Colonic mucosa (tissue), 4 donors: ENCODE measurements at places on chromosomes 12 and 14.

- no peaks in the 10 kb centered on the region for H3K36me3 ChIP-seq
- no peak overlapping the region for H3K27ac ChIP-seq
- no peaks in the 10 kb centered on the region for H3K4me1 ChIP-seq
- no peak for DNase-seq
Measured at GRCh38 chr12:38761111-38761510, 144.3 kb downstream of the CPNE8 start.

GRCh38 chr14:55730592-55731310 is 150.7 kb downstream of the KTN1 start:
- H3K4me1 ChIP-seq, result no peaks in the 10 kb centered on the region
- no peak for DNase-seq
- H3K27ac ChIP-seq, result no peak overlapping the region

DNA sequence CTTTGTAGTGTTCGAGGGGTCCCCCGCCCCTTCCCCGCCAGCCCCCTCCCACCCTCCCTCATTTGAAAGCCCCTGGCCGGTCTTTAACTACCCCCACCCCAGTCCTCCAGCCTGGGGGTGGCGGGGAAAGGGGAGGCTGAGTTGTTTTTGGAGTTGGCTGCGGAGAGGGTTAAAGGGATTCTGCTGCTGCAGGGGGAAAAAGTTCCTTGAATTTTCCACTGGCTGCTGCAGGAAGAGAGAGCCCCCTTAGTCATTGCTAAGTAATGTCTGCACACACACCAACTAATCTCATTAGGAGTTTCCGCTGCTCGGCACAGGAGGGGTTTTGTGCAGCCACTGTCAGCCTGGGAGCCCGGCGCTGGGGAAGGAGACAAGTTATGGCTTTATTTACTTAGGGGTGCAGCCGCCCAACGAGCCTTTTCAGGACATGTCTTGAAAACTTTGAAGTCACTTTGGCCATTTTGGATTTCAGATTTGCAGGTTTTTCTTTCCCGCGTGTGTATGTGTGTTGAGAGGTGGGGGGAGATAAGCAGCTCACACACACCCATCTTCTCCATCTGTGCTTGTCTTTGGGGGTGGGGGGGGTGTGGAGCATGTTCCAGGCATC is 1.8 kb downstream of the ELK3 start:
- no peaks in the 10 kb centered on the region for H3K27me3 ChIP-seq
- no peaks in the 10 kb centered on the region for H3K4me1 ChIP-seq
- DNase-seq, result peak; percentile 38

- H3K36me3 ChIP-seq, result no peaks in the 10 kb centered on the region
- H3K27me3 ChIP-seq, result no peaks in the 10 kb centered on the region
- DNase-seq, result no peak
- H3K4me3 ChIP-seq, result no peak overlapping the region
- no peaks in the 10 kb centered on the region for H3K4me1 ChIP-seq
Measured at GRCh38 chr14:99116741-99117295, 155.2 kb downstream of the BCL11B start.

- no peak overlapping the region for H3K4me3 ChIP-seq
- H3K27me3 ChIP-seq, result no peaks in the 10 kb centered on the region
- no peak overlapping the region for H3K27ac ChIP-seq
- no peak for DNase-seq
- no peaks in the 10 kb centered on the region for H3K36me3 ChIP-seq
- H3K4me1 ChIP-seq, result no peaks in the 10 kb centered on the region
Measured at GRCh38 chr12:131600160-131600532, 110.7 kb upstream of the SFSWAP start.

DNA sequence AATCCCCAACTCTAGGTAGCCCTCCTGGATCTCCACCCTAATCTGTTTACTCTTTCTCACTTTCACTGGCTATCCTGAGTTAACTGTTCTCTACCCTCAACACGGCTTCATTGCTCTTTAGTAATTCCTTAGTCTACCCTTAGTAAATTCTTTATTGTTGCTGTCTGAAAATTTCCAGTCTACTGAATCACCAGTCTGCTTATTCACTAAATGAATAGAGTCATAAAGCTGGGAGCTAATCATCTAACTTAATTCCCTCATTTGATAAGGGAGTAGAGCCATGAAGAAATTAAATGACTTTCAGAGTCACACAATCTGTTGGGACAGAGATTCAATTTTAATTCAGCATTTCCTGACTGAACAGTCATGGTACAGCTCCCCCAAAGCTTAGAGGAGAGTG is 36.5 kb downstream of the YEATS4 start:
- no peaks in the 10 kb centered on the region for H3K36me3 ChIP-seq
- no peak for DNase-seq
- no peak overlapping the region for H3K4me3 ChIP-seq
- no peak overlapping the region for H3K27ac ChIP-seq

- H3K36me3 ChIP-seq, result no peaks in the 10 kb centered on the region
- DNase-seq, result no peak
- H3K4me1 ChIP-seq, result no peaks in the 10 kb centered on the region
- no peaks in the 10 kb centered on the region for H3K27me3 ChIP-seq
Measured at GRCh38 chr12:94235848-94236247, 87.5 kb downstream of the PLXNC1 start.

DNA sequence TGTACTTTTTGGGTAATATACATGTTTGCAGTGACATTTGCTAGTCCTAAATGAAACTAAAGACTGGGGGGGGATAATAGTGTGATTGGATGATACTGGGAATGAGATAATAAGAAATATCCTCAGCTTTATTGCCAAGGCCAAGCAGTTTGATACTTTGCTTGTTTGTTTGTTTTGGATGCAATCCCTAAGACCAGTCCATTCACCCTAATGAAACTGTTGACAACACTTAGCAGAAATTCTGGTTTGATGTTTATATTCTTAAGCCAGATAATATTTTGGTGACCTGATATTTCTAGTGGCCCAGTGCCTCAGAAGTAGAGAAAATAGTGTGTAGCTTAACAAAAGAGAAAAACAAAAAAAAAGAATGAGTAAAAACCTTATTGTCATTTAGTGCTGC is 1.8 kb downstream of the PHC1 start:
- H3K4me3 ChIP-seq, result no peak overlapping the region
- no peaks in the 10 kb centered on the region for H3K36me3 ChIP-seq
- H3K4me1 ChIP-seq, result peaks cover 7% of the 10 kb centered on the region
- no peaks in the 10 kb centered on the region for H3K27me3 ChIP-seq

- H3K36me3 ChIP-seq, result no peaks in the 10 kb centered on the region
- no peaks in the 10 kb centered on the region for H3K27me3 ChIP-seq
- H3K27ac ChIP-seq, result no peak overlapping the region
- H3K4me3 ChIP-seq, result no peak overlapping the region
- no peak for DNase-seq
Measured at GRCh38 chr12:117807946-117808345, 160.8 kb downstream of the KSR2 start.

DNA sequence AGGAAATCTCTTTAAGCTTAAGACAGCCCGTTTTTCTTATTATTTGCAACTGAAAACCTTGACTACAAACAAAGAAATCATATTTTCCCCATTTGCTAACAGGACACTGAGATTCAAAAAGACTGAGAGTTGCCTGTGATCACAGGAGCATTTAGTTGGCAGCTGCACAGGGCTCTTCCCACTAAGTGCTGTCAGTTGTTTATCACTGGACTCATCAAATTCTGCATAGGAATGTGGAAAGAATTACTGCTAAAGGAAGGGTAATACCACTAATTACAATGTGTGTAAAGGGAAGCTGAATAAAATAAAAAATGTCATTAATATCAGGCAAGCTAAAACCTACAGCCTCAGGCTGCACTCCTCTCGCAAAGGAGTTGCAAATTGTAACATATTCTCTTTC is 226.4 kb downstream of the NELL2 start:
- H3K27ac ChIP-seq, result no peak overlapping the region
- no peak for DNase-seq
- no peaks in the 10 kb centered on the region for H3K27me3 ChIP-seq
- no peaks in the 10 kb centered on the region for H3K4me1 ChIP-seq

DNA sequence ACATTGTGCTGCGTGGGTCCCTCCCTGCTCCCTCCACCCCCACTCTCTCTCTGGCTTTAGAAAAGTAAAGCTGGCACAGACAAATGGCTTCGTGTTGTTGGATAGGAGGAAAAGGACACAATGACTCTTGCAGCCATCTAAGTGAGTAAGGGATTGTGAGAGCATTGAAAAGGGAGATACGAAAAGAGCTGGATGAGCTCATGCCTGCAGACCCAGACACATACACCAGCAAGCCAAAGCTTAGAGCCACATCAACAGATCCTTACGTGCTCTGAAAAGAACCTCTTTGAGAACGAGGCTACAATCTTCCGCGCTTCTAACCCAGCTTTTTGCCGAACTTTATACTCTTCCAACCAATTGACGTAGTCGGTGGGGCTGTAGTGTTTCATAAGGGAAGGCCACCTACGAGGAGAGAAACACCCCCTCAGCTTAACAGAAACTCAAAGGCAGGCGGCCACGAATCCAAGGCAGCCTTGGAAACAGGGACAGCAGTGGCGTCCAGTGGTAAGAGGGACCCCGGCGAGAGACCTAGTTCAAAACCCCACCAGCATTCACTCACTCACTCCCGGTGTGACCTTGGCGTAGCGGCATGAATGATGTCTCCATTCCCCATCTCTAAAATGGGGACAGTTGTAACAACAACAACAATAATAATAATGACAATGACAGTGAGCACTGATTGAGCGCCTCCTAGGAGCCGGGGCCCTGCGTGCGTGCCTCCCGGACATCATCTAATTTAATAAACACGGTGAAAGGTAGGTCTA is 1.1 kb downstream of the FBXO21 start:
- no peaks in the 10 kb centered on the region for H3K27me3 ChIP-seq
- no peaks in the 10 kb centered on the region for H3K36me3 ChIP-seq
- peaks cover 7% of the 10 kb centered on the region for H3K4me1 ChIP-seq

- H3K36me3 ChIP-seq, result no peaks in the 10 kb centered on the region
- H3K4me1 ChIP-seq, result no peaks in the 10 kb centered on the region
- no peaks in the 10 kb centered on the region for H3K27me3 ChIP-seq
- DNase-seq, result no peak
Measured at GRCh38 chr12:99131751-99132199, 486.7 kb downstream of the APAF1 start.

GRCh38 chr14:71583194-71583593 is 349.0 kb upstream of the RGS6 start:
- no peak overlapping the region for H3K4me3 ChIP-seq
- no peaks in the 10 kb centered on the region for H3K36me3 ChIP-seq
- DNase-seq, result no peak
- H3K27me3 ChIP-seq, result no peaks in the 10 kb centered on the region
- no peak overlapping the region for H3K27ac ChIP-seq

GRCh38 chr14:58966997-58967396 is 221.5 kb upstream of the DAAM1 start:
- H3K27me3 ChIP-seq, result no peaks in the 10 kb centered on the region
- no peak for DNase-seq
- H3K4me3 ChIP-seq, result no peak overlapping the region
- H3K36me3 ChIP-seq, result no peaks in the 10 kb centered on the region
- no peaks in the 10 kb centered on the region for H3K4me1 ChIP-seq

DNA sequence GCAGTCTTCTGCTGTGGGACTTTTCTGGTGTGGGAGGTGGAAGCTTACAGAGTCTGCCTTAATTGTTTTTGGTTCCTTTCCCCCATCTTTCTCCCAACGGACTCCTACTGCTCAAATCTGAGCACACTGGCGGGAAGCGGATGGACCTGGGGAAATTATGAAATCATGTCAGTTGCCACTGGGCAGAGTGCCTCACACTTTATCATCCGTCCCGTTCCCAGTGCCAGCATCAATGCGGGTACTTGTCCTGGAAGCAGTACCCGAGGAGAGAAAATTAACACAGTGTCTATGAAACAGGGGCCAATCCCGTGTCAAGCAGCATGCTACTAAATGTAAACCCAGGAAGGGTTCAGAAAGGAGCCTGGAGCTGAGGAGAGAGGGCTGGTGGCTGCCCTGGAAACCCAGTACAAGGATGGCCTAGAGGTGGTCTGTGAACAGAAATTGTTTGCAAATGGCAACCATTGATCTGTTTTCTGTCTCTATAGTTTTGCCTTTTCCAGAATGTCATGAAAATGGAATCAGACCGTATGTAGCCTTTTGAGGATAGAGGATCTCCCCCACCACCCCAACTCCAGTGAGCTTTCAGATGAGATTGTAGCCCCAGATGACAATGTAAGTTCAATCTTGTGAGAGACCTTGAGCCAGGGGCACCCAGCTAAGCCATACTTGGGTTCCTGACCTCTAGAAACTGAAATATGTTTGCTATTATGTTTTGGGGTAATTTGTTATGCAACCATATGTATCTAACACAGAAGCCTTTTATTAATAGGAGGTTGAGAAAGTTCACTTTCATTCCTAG is 908 bp upstream of the CDKL1 start:
- no peaks in the 10 kb centered on the region for H3K36me3 ChIP-seq
- H3K27me3 ChIP-seq, result no peaks in the 10 kb centered on the region
- DNase-seq, result peak; percentile 54
- H3K4me1 ChIP-seq, result no peaks in the 10 kb centered on the region
- peak overlapping the region; percentile 92 for H3K27ac ChIP-seq

DNA sequence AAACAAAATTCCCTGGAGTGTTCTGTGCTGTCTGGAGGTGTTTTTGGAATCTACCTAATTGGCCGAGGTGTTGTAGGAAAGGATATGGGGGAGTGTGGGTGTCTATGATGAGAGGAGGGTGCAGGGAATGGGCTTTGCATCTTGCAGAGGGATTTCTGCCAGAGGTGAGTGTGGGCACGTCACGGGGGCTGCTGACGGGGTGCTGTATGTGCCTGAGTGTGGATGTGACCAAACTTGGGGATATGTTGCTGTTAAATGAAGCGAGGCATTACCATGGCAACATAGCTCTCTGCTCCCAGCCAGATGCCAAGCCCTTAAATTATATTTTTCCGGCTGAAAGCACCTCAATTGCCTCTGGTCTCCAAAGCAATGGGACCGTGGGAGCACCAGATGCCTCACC is 44.3 kb upstream of the SPTLC2 start:
- H3K4me1 ChIP-seq, result no peaks in the 10 kb centered on the region
- no peak overlapping the region for H3K27ac ChIP-seq
- no peaks in the 10 kb centered on the region for H3K27me3 ChIP-seq
- H3K36me3 ChIP-seq, result no peaks in the 10 kb centered on the region
- DNase-seq, result no peak

DNA sequence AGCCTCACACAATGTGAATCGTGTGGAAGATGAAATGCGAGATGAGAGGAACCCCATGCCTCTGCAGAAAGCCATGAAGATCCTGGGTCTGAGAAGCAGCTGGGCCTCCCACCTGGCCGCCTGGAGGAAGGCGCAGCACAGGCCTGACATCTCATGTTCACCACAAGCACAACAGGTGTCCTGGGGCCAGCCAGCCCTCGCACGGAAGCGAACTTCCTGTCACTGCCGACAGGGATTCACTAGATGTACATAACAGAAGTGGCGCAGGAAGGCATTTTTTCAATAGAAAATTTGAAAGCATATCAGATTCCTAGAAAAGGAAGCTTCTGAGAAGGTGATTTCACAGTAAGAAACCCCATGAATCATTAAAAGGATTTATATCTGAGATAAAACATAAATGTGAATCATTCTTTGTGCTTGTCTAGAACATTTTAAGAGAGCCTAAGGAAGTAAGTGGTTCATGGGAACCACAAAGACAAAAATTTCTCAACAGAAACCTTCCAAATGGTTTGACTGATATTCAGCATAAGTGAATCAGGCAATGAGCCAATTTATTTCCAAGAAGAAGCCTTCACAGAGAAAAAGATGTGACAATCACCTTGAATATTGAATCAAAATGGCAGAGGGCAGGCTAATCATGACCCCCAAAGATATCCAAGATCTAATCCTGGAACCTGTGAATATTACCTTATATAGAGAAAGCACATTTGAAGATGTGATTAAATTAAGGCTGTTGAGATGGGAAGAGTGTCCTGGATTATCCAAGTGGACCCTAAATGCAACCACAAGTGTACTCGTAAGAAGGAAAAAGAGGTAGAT is 311.9 kb downstream of the DUSP6 start:
- no peaks in the 10 kb centered on the region for H3K4me1 ChIP-seq
- DNase-seq, result no peak
- H3K27ac ChIP-seq, result no peak overlapping the region
- no peak overlapping the region for H3K4me3 ChIP-seq
- no peaks in the 10 kb centered on the region for H3K36me3 ChIP-seq
